Stimulated activated CD4-positive, alpha-beta T cell treated with anti-CD3 and anti-CD28 coated beads, Interleukin-12 subunit alpha, Interleukin-12 subunit beta, amount 100 ng/mL, for 24 hours (primary cell): ENCODE measurements at places on chromosomes 16 and 17.

- DNase-seq, result no peak
Observed at GRCh38 chr17:17151055-17151454, 55.1 kb downstream of the PLD6 start.

DNA sequence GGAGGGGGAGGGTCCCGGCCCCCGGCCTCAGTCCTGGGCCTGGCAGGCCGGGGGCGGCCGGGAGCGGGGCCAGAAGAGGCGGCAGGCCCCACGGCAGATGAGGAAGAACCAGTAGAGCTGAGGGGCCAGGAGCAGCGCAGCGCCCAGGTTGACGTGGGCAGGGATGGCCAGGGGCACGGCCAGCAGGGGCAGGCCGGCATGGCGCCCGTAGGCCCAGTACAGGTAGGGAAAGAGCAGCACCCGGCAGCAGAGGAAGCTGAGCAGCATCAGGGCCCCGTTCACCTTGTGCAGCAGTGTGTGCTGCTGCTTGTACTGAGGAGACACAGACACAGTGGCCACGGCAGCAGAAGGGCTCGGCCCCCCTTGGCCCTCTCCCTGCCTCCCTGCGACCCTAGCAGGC lies 2.2 kb downstream of the C16orf92 start:
- DNase-seq, result no peak

DNA sequence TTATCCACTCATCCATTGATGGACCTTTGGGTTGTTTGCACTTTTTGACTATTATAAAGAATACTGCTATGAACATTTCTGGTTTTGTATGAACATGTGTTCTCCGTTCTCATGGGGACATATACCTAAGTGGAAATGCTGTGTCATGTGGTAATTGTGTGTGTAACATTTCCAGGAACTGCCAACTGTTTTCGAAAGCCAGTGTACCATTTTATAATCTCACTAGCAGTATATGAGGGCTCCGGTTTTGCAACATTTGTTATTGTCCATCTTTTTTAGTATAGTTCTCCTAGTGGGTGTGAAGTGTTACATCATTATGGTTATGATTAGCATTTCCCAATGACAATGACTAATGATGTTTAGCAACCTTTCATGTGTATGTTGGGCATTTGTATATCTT lies 5.1 kb upstream of the TRIM25 start:
- no peak for DNase-seq

GRCh38 chr17:21389394-21389793 lies 13.2 kb downstream of the KCNJ12 start:
- DNase-seq, result no peak

GRCh38 chr16:6483469-6484033 lies 849.1 kb upstream of the RBFOX1 start:
- DNase-seq, result no peak

DNA sequence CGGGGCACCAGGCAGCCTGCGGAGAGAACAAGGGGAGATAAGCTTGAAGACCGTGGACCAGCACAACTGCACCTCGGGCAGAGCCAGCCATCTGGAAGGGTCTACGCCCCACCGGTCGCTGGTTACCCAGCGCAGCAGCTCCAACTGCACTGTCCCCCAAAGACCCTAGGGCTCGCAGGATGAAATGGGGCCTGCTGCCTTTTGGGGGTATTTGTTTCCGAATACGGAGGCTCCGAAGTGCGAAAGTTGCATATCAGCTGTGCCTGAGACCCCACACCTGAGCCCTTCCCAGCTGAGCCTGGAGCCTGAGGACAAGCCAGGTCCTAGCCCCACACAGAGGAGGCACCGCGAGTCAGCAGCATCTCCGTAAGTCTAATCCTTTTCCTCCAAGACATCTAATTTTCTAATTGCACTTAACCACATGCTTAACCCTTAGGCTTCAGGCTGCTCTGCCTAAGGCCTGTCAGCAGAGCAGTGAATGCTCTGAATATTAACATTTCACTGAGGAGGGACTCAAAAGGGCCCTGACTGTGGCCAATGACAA lies 4.0 kb downstream of the KIFC3 start:
- DNase-seq, result no peak

GRCh38 chr16:81808933-81809480 lies 29.9 kb downstream of the PLCG2 start:
- DNase-seq, result no peak

- no peak for DNase-seq
Observed at GRCh38 chr16:74019612-74020011, 277.0 kb upstream of the PSMD7 start.
